OCI-M1 (cell line): ENCODE measurements at places on chromosomes 2 and 18.

DNA sequence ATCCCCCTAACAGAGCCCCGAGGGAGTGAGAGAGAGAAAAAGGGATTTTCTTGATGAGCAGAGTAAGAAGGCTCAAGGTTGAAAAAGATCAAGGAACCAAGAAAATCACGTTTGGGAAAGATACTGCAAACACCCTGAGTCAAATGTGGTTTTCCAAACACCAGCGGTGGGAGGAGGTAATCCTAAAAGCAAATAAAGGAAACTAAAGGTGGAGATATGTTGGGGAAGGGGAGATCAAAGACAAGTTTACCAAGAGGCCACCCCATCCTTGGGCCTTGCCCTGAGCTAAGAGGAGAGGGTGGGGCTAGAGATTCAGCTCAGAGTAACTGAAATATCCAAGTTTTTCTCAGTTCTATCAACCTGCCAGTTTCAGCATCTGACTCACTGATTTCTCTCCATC, 332.3 kb downstream of the ETAA1 start:
- no peak for DNase-seq

DNA sequence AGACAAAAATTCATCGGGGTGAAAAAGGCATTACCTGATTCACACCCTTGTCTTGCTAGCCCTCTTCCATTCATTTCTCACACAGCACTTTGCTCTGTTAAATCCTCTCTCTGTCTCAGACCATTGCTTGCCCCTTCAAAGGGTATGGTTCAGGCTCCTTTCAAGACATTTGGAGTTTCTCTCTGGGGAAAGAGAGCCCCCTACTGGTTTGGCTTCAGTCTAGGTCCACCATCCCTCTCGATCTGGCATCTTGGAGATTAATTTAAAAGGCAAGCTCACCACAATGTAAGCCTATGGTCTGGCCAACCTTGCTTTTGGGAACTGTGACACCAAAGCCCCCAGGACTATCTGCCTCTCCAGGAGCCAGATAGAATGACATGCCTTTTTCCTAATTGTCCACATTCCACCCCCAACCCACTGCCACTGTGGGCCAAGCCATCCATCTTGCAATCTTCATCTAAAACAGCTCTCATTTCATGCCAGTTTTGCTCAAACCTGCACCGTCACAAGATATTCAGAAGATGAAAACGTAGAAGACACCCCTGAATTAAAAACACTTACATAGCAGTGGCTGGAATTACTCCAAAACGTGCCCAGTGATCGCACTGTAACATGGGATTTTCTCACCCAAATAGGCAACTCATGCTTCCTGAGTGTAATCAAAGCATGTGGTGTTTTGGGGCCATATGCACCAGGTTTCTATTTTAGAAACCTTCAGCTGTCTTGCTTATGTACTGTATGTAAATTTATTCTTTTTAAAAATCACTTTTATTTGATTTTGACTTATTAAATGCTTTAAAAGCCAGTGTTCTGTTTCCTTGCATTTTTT, 93.9 kb downstream of the FARSB start:
- peak; percentile 80 for DNase-seq

GRCh38 chr2:23503097-23503496, 118.1 kb downstream of the KLHL29 start:
- no peak for DNase-seq

DNA sequence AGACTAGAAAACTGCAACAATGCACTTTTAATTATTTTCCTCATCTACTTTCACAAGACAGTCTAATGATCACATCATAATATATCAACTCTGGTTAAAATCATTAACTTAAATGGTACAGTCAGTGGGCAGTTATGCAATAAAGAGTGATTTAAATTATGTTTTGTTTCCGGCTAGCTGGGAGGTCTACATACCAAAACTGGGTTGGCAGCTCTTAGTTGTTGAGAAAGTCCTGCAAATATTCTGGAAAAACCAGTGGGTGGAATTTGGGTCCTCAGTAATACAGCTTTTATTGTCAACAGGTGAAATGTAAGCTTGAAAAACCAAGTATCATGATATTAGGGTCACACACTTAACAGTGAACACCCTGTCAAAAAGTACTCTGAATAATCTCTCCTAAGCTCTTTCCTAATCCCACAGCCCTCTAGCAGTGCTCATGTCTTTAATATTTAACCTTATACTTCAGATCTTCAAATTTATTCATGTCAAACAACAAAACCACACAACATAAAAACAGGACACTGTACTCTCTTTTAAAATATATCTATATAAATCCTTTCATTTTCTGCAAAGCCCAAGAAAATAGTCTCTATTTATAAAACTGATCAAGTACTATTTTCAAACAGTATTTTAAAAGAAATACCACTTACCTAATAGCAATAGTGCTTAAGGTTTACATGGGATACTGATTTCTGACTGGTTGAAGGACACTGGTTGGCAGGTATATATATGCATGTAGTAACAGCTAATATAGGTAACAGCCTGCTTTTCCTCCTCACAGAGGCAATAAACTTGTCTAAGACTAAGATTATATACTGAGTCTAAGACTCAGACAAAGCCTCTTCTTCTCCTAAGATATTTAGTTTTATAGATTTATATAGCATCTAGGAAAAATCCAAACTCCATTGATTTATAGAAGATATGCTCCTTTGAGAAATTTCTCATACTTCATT, 103.8 kb downstream of the GAREM1 start:
- DNase-seq = no peak

GRCh38 chr18:23539296-23539695, 36.0 kb downstream of the RMC1 start:
- DNase-seq = no peak

- DNase-seq = no peak
Observed at GRCh38 chr2:219675221-219675620, 47.8 kb downstream of the SLC4A3 start.

DNA sequence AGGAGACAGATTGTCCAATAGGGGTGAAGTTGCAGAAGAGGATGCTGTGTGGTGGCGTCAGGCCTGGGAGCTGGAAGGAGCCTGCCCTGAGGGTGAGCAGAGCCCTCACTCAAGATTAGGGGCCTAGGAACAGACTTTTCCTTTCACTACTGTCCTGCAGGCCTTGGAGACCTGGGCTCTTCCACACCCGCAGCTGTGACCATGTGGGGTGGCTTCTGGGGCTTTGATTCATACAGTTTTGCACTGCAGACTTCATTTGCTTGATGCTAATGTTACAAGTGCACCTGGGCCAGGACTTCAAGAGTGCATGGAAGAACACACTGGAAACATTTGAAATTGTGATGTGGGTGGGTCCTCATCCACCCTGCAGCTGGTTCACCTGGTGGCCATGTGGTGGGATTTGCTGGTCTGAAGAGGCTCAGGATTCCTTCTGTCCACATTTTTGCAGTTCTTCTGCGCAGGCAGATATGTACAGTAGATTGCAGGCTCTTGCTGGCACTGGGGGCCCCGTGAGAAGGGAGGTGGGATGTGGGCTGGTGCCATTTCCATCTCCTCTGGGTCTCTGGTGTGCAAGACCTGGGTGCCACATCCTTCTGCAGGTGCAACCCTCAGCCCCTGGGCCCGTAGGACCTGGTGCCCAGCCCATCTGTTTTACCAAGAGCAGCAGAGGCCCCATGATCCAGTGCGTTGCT, 9.9 kb downstream of the GLI2 start:
- no peak for DNase-seq

GRCh38 chr18:78678318-78678695, 301.3 kb upstream of the SALL3 start:
- no peak for DNase-seq

- no peak for DNase-seq
Observed at GRCh38 chr2:102755284-102755683, 6.5 kb upstream of the TMEM182 start.

- DNase-seq = no peak
Observed at GRCh38 chr2:208392300-208392699, 14.3 kb upstream of the PTH2R start.

DNA sequence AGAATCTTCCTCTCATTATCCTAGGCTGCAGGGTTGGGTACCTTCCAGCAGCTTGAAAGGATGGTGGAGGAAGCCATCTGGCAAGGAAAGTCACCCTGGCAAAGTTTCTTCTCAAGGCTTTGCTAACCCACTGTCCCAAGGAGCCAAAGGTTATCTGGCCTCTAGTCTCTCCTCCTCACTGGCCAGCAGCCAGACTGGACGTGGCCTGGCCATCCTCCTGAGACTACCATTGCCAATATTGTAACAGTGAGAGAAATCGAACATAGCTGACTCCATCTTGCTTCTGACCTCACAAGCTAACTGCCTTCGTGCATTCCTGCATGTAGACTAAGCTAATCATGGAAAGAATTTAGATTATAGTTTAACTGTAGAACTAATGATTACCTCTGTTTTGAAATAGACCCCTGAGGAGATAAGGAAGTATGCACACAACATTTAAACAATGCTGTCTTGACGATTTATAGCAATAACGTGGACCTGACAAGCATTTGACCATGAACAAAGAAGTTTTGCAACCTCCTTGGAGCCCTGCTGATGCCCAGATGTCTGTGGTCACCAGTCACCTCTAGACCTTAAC, 7.8 kb upstream of the ANXA4 start:
- DNase-seq = no peak

DNA sequence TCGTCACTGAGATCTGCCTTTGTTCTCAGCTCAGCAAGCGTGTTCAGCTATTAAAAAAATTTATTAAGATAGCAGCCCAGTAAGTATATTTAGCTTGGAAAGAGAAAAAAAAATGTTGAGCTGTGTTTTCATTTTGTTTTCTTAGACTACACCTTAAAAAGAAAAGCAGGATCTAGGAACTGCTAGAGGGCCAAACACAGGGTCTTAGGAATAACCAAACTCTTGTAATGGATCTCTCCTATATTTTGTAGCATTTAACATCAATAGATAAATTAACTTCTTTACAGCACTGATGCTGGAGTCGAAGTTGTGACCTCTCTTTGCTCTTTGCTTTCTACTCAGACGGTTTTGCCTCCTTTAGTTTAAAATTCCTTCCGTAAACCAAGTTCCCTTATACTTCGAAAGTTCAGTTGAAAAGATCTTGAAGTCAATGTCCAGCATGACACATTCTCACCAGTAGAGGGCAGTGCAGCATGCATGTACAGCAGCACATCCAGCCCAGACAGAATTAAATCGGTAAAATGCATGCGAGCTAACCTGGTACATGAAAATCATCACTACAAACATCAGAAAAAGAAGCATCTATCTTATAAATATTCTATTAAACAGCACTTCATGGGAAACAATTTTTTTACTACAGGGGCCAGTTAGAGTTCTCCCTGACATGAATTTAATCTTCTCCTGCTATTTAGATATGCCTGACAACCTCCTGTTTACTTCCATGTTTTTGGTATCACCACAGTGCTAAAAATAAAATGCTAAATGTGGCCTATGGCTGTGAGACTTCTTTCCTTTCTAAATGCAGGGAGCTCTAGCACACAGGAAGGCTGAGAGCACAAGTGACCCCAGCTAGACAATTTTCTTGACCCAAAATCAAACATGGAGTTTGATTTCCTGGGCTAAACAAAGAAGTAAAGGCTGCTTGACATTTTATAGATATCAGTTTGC, 48.2 kb upstream of the MAP3K20 start:
- peak; percentile 92 for DNase-seq

DNA sequence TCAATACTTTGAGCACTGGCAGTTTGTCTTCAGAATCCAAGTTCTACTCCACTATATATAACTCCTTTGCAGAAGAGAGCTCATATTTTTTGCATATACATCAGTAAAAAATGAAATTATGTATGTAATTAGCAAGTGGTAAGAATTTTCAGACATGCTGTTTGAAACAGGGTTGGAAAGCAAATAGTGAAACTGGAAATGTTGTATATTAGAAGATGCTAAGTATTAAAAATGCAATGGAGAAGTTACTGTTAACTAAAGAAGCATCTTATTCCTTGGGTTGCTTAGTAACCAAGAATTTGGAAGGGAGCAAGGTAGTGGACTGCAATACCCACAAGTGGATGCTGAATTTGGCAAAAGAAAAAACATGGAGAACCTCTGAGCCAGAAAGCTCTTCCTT, 88.6 kb upstream of the DLGAP1 start:
- DNase-seq = no peak

- no peak for DNase-seq
Observed at GRCh38 chr2:3654011-3654410, 4.0 kb upstream of the ALLC start.

- DNase-seq = no peak
Observed at GRCh38 chr2:174614261-174614660, 16.7 kb upstream of the WIPF1 start.

GRCh38 chr2:203347375-203347774, 19.2 kb downstream of the ABI2 start:
- DNase-seq = peak; percentile 94

- no peak for DNase-seq
Observed at GRCh38 chr2:75497256-75497655, 63.5 kb downstream of the EVA1A start.

DNA sequence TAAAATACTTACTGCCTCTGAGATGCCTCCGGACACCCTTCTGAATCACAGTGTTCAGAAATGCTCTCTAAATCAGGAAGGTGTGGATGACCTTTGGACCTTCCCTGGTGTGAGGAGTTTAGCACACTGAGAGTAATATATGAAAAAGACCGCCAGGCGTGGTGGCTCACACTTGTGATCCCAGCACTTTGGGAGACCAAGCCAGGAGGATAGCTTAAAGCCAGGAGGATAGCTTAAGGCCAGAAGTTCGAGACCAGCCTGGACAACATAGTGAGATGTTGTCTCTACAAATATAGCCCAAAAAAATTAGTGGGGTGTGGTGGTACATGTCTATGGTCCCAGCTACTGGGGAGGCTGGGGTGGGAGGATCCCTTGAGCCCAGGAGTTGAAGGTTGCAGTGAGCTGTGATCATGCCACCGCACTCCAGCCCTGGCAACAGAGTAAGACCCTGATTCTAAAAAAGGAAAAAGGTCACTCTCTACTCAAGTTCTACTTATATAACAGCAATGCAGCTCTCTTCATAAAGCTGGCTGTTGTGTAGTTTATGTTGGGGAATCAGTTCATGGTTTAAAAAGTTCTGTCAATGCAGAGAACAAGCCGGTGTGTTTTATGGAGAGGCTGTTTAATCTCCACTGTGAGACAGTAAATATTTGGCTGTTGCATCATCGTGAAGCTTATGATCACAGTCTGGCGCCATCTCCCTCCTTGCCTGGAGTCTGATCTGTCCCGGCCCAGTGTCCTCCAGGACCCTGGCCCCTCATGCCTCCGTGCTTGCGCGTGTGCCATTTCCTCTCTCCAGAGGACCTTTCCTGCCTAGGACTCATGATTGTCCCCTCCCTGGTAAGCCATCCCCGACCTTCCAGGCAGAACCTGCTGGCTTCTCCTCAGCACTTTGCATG, 184.5 kb downstream of the FAM210A start:
- DNase-seq = no peak

DNA sequence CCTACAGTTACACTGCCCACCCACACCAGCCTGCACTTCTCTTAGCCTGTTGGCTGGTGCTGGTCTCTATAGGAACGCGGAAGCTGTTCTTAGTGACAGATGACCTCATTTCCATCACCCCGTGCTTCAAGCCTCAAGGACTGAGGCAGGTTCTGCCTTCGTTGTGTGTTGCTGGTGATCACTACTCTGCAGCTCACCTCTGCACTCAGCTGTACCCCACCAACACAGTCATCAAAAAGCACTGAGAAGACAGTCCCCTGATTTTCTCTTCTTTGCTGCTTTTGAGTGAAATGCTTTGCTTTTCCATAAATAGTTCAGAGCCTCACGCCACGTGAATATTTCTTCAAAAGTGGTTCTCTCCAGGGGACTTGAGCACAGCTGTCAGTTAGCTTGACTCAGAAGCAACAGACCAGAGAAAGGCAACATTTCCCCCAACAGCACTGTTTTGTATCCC, 225.7 kb upstream of the CCDC150 start:
- no peak for DNase-seq
